Renal cortex interstitium (tissue), 15 donors: ENCODE measurements at places on chromosomes 5 and 9. TPM values are rescaled to one million over a fixed set of nuclear protein-coding genes. Genes with fewer than 3 reads are reported as not detected.

Gene THBS4
- 14.2 TPM for polyA plus RNA-seq

Gene FREM1
- 240 TPM for polyA plus RNA-seq

Gene GLDC
- polyA plus RNA-seq, result 19.0 TPM

GRCh38 chr9:87878989-87879511 lies 3.6 kb upstream of the SPATA31E1 start:
- no peak for DNase-seq

DNA sequence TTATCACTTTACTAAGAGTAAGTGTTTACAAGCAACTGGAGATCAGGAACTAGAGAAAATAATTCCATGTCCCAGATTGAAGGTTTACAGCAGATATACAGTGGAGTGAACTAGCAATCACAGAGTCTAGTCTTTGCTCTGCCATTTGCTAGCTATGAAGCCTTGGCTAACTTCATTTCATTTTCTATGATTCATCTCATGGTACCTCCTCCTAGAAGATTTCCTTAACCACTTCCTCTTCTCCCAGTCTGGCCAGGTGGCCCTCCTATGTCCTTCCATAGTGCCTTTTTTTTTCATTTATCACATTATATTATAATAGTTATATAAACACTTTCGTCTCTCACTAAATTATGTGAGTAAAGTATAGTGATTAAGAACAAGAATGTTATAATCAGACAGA lies 52.1 kb downstream of the GRIA1 start:
- DNase-seq, result no peak

DNA sequence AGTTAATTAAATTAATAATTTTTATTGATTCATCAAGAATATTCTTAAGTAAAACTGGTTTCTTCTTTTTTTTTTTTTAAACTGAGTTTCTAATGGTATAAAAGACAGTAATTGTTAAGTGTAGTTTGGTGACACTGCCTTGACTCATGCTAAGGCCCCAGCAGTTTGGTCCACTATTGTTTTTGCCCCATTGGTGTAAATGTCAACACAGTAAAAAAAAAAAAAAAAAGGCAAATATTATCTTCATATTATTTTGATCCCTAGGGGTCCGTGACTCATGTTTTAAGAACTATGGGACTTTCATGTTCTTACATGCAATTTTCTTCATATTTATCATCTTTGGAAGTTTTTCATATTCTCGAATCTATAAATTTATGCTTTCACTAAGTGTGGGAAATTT lies 29.2 kb upstream of the JAK2 start:
- DNase-seq, result no peak

Gene ADAMTS19
- polyA plus RNA-seq, result 5.8 TPM

DNA sequence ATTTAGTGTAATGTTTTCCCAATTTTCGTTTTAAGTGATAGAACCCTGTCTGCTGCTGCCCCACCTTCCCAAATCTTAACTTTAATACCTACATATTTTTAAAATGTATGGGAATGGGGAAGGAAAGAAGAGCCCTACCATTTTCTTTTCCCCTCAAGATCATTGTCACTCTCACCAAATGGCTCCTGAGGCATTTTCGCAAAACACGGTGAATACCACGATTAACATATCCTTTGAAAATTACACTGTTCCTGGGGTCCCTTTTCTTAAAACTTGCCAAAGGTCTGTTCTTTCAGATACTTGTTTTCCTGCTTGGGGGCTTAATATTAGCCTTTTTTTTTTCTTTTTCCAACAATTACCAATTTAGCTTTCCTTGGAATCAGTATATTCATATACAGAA lies 36.1 kb downstream of the CERT1 start:
- no peak for DNase-seq

GRCh38 chr5:132184588-132184987 lies 43.1 kb downstream of the P4HA2 start:
- DNase-seq, result no peak

Gene TGFBI
- 218 TPM for polyA plus RNA-seq

DNA sequence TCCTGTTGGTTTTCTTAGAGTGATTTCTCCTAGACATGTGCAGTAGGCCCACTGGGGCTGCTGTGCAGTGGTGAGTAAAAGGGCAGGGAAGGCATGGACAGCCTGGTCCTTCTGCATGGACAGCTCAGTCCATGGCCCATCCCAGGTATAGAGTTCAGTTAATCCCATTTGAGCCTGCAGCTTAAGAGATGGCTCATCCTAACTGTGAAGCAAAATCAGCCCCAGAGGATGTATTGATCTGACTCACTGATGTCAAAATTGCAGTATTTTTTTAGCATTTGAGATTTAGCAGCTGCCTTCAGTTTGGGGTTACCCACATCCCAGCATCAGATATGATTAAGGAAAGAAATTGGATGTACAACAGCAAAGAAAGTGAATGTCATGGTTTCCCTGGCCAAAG lies 93.4 kb downstream of the PDE6A start:
- DNase-seq, result no peak

GRCh38 chr5:109143031-109143430 lies 266.7 kb downstream of the PJA2 start:
- peak; percentile 38 for DNase-seq

GRCh38 chr5:18375641-18376040 lies 741.4 kb downstream of the TAF11L14 start:
- DNase-seq, result no peak

GRCh38 chr5:3794611-3795010 lies 199.0 kb downstream of the IRX1 start:
- DNase-seq, result no peak

DNA sequence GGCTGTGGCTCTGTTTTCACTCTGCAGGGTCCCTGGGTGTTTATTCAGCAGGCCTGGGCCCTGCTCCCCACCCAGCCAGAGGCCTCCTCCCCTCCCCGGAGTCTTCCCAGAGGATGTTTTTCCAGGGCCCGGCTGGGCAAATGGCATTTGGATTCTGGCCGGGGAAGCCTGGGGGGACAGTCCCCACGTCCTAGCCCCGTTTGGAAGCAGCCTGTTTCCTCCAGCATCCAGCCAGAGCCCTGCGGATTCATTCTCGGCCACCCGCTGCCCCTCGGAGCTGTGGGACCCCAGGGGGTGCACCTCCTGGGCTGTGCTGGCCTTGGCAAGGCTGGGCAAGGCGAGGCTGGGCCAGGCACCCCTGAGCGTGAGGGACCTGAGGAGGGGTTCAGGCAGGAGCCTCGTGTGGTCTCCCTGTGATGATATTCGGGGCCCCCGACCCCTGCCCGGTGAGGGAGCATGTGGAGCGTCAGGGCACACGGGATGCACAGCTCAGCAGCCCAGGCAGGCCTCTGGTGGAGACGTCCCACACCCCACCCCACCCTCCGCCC lies 48.8 kb upstream of the EGFL7 start:
- no peak for DNase-seq

GRCh38 chr5:30930736-30931135 lies 262.8 kb upstream of the CDH6 start:
- no peak for DNase-seq

Gene ZBTB34
- polyA plus RNA-seq, result 19.8 TPM

DNA sequence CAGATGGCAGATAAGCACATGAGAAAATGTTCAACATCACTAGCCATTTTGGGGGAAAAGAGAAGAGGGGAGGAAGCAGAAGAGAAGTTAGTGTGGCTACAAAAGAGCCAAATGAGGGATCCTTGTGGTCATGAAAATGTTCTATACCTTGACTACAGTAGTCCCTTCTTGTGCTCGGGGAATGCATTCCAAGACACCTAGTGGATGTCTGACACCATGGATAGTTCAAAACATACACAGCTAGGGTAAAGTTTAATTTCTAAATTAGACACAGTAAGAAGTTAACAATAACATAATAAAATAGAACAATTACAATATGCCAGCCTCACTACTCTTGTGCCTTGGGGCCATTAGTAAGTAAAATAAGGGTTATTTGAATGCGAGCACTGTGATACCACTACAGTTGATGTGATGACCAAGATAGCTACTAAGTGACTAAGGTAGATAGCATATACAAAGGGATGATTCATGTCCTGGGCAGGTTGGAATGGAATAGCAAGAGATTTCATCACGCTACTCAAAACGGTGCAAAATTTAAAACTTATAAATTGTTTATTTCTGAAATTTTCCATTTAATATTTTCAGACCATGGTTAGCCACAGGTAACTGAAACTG lies 344.1 kb downstream of the NR2F1-AS1 start:
- DNase-seq, result no peak

GRCh38 chr9:130993303-130994030 lies 15.5 kb upstream of the LAMC3 start:
- DNase-seq, result no peak

- DNase-seq, result no peak
These were observed 44.3 kb downstream of the CYSTM1 start for GRCh38 chr5:140219068-140219991.

Gene CD74
- 372 TPM for polyA plus RNA-seq

DNA sequence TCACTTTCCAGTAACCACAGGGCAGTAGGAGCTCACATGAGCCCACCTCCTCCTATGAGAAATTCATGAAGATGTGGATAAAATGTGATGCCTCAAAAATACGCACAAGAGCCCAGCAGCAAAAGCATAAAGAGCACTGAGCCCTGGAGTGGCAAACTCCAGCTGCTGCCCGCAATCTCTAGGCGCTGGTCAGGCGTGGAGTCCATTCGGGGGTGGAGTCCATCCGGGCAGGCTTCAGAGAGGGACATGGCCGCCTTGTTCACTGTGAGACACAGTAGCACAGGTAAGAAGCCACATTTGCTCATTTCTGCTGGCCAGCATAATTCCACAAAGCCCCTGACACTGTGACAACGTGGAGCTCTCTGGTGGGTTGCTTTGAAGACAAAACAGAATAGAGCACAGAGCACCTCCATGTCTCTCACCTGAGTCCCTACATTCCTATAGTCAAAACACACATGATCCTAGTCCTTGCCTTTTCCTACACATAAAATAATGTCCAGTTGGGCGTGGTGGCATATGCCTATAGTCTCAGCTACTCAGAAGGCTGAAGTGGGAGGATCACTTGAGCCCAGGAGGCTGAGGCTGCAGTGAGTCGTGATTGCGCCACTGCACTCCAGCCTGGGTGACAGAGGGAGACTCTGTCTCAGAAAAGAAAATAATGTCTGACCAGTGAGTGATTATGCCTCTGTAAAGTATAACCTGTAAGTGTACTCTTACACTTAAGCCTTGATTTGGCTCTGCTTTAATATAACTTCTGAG lies 365.2 kb downstream of the GADD45G start:
- DNase-seq, result no peak

- DNase-seq, result no peak
These were observed 293.4 kb upstream of the PTGER4 start for GRCh38 chr5:40386289-40386688.

DNA sequence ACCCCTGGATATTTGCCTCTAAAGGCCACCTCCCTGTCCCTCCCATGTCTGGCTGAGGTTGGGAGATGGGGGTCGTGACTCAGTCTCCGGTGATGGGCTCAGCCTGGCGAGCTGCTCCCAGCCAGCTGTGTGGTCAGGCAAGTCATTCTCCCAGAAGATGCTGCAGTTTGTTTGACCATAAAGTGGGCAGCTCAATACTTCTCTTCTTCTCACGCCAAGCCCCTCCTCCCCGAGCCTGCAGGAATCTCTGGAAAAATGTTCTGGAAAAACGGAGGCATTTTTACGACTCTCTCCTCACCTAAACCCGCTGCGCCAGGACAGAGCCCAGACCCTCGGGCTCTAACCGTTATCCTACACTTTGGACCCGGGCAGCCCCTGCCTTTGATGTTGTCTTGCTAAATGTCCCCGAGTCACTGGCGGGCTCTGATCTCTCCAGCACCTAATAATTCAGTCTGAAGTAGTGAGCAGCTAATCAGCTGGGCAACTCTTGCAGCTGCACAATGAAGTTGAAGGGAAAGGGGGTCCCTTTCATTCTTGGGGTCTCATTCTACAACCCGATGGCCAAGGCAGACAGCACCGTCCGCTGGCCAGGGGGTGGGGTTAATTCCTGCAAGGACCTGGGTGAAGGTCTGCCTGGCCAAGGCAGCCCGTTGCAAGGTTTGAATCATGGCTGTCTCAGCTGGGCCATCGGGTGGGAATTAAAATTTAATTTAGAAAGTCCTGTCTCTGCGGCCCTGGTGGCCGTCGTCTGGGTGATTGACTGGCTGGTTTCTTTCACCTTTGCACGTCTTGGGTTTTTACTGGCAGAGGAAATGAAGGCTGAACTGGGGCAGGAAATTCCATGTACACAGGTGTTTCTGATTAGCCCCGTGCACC lies 12.3 kb downstream of the DCANP1 start:
- no peak for DNase-seq

GRCh38 chr5:36599986-36600779 lies 6.2 kb upstream of the SLC1A3 start:
- DNase-seq, result no peak

DNA sequence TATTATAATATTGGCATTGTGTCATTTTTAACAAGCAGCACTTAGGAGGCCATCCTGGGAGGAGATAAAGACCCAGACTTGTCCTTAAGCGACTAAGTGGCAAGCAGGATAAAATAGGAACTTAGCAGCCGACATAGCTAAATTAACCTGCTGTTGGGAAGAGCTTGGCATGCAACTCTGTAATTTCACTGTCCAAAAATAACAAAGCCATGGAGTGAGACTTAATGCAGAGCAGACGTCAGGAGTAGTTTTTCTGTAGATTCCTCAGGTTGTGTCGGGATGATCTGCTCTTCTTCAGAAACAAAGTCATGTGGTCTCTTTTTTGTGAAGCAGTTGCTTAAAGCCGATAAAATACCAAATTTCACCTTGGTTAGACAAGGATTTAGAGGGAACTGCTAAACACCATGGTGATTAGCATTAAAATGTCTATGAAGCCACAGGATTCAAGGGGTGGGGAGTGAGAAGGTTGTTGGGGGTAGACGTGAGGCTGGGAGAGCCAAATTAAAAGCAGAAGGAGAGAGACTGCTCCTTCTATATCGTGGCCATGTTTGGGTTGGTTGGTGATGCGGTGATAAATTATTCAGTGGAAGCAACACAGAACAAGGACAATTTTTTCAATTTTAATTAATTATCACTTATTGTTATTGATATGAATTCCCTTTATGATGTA lies 303.0 kb downstream of the CSNK1G3 start:
- DNase-seq, result no peak

Gene SNCAIP
- polyA plus RNA-seq, result 28.8 TPM

GRCh38 chr5:165805756-165806155 lies 2300.3 kb downstream of the MAT2B start:
- DNase-seq, result no peak

DNA sequence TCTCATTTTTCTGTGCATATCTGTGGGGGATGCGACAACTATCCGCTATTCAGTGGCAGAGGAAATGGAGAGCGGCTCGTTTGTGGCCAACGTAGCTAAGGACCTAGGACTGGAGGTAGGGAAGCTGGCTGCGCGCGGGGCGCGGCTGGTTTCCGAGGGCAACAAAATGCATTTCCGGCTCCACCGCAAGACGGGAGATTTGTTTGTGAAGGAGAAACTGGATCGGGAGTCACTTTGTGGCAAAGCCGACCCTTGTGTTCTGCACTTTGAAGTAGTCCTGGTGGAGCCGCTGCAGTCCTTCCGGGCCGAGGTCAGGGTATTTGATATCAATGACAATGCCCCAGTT lies 320 bp downstream of the PCDHB1 start:
- no peak for DNase-seq

Gene DAB2IP
- polyA plus RNA-seq, result 51.6 TPM
